IPS DF 19.7 (cell line): ENCODE measurements at places on chromosomes 6 and 20.

- DNase-seq = no peak
These were observed 10.7 kb upstream of the ADRM1 start for GRCh38 chr20:62292108-62292507.

- no peak for DNase-seq
These were observed 100.8 kb downstream of the SESN1 start for GRCh38 chr6:108993876-108994275.

GRCh38 chr20:25573288-25574251 lies 11.8 kb downstream of the NINL start:
- no peak for DNase-seq

DNA sequence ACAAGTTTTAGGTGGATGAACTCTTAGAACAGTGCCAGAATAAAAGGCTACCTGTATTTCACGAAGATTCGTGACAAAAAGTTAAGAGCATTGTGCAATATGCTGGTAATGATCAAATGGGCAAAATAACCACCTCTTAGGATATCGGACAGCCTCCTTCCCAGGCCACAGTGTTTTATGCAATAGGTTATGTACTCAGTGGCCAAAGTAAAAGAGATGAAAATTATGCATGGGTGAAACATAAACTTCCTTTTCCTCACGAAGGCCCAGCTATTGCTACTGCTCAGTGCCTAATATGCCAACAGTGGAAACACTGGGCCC lies 153.6 kb upstream of the SIM1 start:
- DNase-seq = no peak

- no peak for DNase-seq
These were observed 181.2 kb upstream of the JAG1 start for GRCh38 chr20:10854976-10855375.

- DNase-seq = no peak
These were observed 6.8 kb upstream of the BTN1A1 start for GRCh38 chr6:26493258-26493657.

DNA sequence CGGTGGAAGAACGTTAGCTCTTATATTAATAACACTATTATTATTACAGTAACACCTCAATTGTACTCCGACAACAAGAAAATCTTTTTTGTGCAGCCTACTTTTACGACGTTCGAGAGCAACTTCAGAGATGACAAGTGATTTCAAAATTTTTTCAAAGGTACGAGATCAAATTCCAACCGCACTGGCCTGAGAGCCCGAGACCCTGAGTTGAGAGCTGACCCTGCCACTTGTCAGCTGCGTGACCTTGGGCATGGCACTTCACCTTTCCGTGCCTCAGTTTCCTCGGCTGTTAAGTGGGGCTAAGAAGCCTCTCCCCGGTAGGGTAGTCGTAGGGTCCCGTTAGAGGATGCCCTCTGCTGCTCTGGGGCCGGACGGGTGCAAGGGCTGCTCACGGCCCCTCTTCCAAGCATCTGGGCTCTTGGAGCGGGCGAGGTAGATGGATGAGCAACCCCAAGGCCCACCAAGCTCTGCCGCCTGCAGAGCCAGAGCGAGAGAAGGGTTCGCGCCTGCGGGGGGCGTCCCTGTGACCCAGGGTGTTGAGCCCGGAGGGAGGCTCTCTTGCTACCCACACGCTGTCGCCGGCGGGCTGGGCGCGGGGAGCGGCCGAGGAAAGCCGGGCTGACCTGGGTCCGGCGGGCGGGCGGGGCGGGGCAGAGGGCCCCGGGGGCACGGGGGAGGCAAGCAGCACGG lies 510 bp downstream of the NDRG3 start:
- DNase-seq = no peak

GRCh38 chr6:89680150-89680549 lies 41.6 kb upstream of the LYRM2 start:
- no peak for DNase-seq

GRCh38 chr20:47352332-47353238 lies 3.9 kb downstream of the ZMYND8 start:
- DNase-seq = no peak

DNA sequence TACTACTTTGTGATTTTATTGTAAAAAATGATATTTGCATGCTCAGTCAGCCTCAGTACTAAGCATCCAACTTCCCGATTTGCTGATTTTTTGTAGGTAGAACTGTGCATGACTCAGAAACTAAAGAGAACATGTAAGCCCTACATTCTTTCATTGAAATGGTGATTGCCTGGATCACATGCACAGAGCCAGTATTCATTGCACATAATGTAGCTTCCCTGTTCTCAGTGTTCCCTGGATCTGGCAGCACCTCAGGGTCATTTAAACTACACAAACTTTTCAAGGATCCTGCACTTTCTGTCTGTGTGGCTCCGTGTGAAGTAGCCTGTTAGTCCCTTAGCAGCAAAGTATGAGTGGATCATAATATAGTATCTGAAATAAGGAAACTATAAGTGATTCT lies 422.9 kb upstream of the AGPAT4 start:
- no peak for DNase-seq

- DNase-seq = no peak
These were observed 51.4 kb upstream of the BLCAP start for GRCh38 chr20:37579106-37579505.

DNA sequence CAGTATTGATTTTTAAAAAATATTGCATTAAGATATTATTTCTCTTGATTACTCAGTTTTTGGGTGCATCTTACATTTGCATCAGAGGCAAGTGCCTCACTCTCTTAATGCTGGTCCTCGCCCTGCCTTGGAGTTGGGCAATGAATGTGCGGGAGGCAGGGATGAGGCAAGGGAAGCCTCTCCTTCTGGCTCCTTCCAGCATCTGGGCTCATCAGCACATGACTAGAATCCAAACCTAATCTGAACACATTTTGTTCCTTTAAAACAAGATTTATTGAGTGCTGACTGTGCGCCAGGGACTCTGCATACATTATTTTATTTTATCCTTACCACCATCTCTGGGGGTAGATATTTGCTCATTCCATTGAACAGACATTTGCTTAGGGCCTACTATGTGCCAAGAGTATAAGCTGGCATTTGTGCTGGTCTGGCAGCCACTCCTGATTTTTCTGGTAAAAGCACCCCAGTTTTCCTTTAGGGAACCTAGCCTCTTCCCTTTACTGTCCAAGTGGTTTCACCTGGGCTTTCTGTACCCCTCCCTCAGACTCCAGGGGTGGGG lies 71.9 kb upstream of the ZNFX1 start:
- no peak for DNase-seq

- DNase-seq = no peak
These were observed 187.3 kb upstream of the HEY2 start for GRCh38 chr6:125562156-125562555.

DNA sequence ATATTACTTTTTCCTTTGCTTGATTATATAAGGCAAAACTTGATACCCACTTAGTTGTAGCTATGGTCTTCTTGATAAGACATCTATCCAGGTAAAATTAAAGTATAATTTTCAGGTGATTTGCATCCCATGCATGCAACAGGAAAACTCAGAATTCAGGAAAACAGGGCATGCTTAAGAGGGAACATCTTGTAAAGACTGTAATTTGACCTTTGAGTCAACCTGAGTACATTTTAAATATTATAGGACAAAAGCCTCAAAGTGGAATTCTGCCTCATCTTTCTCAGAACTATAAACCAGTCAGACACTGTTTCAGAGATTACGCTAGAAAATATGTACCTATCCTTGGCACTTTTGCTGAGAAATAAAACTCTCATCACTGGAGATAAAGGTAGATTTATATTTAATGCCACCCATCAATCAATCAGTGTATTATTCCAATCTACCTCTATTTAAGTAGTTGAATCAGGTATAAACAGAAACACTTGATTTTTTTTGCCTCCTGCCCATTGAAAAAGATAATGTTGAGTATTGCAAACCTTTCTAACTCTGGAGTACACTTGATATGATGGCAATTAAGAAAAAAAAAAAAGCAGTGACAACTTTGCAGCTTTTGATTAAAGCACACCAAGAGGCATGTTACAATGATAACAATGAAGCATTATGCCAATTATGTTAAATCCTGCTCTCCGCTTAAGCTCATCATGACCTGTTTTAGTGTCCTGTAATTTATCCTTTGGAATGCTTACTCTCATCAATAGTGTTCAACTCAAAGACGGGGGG lies 2.8 kb downstream of the CITED2 start:
- no peak for DNase-seq

DNA sequence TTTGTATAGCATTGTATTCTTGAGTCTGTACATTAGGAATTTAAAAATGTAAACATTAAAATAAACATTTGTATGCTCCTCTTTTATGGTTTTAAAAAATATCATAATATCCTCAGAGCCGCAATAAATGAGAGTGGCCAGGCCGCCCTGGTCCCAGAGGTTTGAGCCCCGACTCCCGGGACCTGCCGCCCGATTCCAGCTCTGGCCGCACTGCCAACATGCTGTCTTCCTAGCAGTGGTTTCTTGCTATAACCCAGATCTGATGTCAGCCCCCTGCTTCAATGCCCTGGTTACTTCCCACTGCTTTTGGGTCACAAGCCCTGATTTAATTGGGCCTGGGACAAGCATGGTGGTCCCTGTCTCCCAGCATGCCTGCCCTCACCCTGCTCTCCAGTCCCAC lies 5.4 kb upstream of the ARID1B start:
- no peak for DNase-seq

DNA sequence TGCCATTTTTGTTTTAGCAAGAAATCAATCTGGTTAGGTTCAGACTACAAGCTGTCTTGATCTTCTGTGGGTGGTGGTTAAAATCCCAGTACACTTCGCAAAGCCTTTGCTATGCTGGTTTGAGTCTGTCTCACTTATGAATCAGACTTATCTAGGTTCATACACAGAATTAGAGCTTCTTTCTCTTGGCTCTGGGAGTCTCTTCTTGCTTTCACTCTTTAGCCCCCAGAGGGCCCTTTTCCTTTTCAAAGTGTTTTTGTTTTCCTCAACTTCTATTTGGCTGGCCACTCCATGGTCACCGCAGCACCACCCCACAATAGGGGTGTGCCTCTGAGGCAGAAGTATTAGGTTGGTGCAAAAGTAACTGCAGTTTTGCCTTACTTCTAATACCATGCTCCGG lies 21.3 kb downstream of the ECI2 start:
- no peak for DNase-seq

DNA sequence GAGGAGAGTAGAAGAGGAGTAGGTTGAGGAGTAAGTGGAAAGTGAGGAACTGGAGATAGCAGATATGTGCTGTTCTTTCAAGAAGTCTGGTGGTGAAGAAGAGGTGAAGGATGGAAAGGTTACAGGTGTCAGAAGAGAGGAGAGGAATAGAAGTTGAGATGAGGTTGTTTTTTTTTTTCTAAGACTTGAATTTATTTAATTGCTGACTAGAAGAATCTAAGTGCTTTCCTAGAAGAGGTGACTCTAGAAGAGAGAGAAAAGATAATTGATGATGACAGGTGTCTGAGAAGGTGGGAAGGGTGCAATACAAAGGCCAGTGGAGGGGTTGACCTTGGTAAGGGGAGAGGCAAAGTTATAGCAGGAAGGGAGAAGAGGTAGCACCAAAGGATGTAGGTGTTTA lies 25.6 kb downstream of the NDUFAF5 start:
- DNase-seq = no peak

GRCh38 chr20:34615477-34615876 lies 57.0 kb downstream of the MAP1LC3A start:
- no peak for DNase-seq

DNA sequence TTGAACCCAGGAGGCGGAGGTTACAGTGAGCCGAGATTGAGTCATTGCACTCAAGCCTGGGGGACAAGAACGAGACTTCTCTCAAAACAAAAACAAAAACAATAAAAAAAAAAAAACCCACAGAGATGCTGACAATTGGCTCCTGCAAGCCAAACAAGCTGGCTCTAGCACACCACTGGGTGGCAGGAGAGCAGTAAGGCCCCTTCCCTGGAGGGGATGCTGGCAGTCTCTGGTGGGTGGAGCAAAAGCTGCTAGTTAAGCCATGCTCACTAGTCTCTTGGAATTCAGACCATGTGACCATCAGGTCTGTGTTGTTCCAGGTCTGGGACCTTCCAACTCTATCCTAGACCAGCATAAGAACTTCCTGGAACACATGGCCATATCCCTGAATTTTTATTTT lies 18.9 kb upstream of the DSN1 start:
- no peak for DNase-seq

DNA sequence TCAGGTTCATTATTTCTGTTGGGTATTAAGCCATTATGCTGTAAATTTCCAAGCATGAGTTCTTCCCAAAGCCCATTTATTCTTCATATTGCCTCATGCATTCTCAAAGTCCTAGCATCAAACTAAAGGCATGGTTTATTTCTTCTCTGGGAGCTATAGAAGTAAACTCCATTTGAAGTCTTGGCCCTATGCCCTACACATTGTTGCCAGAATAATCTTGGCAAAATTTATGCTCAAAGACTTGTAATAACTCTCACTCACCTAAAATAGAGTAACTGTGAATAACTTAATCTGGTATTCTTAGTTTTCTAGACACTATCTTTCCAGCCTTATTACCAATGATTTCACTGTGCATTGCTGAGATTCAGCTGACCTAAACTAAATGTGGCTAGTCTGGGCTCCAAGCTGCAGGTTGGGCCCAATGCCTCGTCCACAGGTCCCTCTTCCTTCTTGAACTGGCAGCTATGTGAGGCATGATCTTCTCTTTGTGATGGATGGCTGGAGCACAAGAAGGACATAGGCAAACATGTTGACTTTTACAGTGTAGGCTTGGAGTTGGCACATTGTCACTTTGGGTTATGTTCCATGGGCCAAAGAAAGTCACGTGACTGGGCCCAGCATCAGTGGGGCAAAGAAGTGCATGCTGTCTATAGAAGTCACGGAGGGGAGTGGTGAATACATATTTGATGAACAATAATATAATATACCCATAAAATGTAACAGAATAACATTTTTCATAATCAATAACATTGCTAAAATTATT lies 39.1 kb upstream of the ANKEF1 start:
- no peak for DNase-seq

GRCh38 chr6:54747955-54748354 lies 98.6 kb upstream of the FAM83B start:
- DNase-seq = no peak

DNA sequence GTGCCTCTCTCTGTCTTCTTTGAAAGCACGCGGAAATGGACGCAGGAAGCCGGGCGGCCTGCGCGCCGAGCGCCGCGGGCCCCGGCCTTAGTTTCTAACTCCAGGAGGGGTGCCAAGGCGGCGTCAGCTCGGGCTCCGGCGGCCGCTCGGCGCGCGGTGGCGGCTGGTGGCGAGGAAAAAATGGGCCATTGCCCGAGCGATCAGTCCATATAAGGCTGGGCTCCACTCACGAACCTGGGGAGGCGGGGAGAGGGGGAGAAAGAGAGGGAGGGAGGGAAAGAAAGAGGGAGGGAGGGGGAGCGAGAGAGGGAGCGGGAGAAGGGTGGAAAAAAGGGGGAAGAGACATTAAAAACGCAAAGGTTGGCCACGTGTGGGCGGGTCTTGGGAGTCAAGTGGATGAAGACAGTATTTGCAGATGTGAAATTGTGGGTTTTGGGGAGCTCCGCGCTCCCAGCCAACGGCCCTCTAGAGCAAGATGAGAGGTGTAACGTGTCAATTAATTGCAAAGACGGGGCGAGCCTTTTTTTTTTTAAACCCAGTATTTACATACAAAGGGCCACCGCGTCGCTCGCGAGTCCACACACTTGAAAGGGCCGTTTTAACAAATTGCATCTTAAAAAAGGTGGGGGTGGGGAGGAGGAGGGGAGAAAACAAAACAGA lies at the start of gene NKX2-2:
TSS of gene NKX2-2 (minus strand) at position 184 of the 660 bp plus-strand sequence. CDS start 395 bp downstream, outside the sequence.
- DNase-seq = no peak

- DNase-seq = no peak
These were observed 123.1 kb downstream of the OLIG3 start for GRCh38 chr6:137370871-137371633.
